Activated B cell treated with CpG ODN at 0.5 μM for 24 hours (primary cell): ENCODE measurements at places on chromosomes 3 and 15. TPM values are rescaled to one million over a fixed set of nuclear protein-coding genes. Genes with fewer than 3 reads are reported as not detected.

GRCh38 chr3:136577791-136578190 lies 174.4 kb downstream of the STAG1 start:
- no peak for DNase-seq

GRCh38 chr3:14082108-14082657 lies 42.5 kb downstream of the CHCHD4 start:
- DNase-seq = no peak

GRCh38 chr3:132315851-132316250 lies 1.4 kb upstream of the ACP3 start:
- DNase-seq = no peak

GRCh38 chr15:44381236-44381635 lies 46.2 kb upstream of the CTDSPL2 start:
- no peak for DNase-seq

Gene NMB
- 2.9 and 3.8 TPM in 2 replicates for total RNA-seq

Gene CLDN18
- total RNA-seq = not detected in 2 replicates

Gene AGBL1
- total RNA-seq = not detected in 2 replicates
